Activated CD4-positive, alpha-beta T cell treated with anti-CD3 and anti-CD28 coated beads, Interleukin-2, amount 50 U/mL, for 16 hours (primary cell): ENCODE measurements at places on chromosomes 2 and 18.
A peak's percentile ranks its signal among the peaks of the same experiment; 100 is the strongest.

DNA sequence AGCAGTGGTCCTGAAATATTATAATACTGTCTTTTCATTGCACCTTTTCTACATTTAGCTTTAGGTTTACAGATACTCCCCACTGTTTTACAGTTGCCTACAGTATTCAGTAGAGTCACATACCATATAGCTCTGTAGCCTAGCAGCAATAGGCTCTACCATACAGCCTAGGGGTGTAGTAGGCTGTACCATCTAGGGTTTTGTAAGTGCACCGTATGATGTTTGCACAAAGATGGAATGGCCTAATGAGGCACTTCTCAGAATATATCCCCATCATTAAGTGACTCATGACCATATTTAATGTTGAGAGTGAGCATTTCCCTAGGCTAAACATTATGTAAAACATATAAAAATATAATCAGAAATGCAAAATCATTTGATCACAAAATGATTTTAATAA is 511.3 kb upstream of the RAB12 start:
- no peak for DNase-seq

- DNase-seq, result no peak
Measured at GRCh38 chr2:219489315-219489714, 9.4 kb upstream of the GMPPA start.

GRCh38 chr2:54332386-54332785 is 76.4 kb upstream of the TSPYL6 start:
- no peak for DNase-seq

DNA sequence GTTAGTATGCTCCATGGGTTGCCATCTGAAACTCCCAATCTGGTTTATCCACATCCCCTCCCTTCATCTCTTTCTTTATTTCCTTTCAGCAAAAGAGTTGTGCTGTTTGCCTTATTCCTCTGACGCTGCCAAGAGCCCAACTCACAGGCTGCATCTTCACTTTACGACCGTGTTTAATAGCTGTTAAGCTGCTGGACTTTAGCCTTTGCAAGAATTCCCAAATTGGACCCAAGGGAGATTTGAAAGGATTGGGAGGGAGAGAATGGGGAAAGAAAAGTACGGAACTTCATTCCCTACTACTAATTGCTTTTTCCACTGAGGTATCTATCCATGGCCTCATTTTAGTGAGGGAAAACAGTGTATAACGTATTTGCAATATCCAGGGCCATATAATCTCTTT is 263.4 kb upstream of the MEIS1 start:
- no peak for DNase-seq

DNA sequence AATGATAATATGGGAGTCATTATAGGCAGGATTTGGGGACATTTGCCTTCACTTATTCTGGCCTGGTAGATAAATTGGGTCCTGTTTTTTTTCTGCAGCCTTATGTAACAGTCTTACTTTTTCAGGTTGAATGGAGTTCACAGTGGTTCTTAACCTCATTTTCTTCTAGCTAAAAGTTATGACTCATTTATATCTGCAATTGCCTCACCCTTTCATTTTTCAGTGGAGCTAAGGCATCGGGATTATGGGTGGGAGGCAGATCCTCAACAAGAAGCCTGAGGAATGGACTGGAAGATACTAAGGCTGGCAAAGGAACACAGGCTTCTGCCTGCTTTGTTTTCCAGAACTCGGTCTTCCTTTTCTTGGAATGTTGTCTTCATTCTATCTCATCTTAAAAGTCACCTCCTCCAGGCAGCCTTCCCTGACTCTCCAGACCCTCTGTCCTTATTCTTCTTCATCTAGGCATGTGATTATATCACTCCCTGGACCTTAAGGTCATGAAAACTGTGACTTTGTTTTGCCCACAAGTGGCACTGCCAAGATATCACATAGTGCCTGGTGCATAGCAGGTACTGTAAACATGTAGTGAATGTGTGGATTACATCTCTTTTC is 41.0 kb upstream of the ACSL3 start:
- DNase-seq, result peak; percentile 18

GRCh38 chr2:16109821-16110310 is 169.5 kb downstream of the MYCN start:
- no peak for DNase-seq

GRCh38 chr2:146785101-146785500 is 1059.7 kb upstream of the ACVR2A start:
- no peak for DNase-seq

GRCh38 chr2:27095745-27096651 is 9.4 kb downstream of the KHK start:
- DNase-seq, result peak; percentile 61

- no peak for DNase-seq
Measured at GRCh38 chr2:113376253-113376912, 61.1 kb upstream of the ZNG1B start.

- no peak for DNase-seq
Measured at GRCh38 chr18:77346208-77346810, 96.7 kb downstream of the GALR1 start.

DNA sequence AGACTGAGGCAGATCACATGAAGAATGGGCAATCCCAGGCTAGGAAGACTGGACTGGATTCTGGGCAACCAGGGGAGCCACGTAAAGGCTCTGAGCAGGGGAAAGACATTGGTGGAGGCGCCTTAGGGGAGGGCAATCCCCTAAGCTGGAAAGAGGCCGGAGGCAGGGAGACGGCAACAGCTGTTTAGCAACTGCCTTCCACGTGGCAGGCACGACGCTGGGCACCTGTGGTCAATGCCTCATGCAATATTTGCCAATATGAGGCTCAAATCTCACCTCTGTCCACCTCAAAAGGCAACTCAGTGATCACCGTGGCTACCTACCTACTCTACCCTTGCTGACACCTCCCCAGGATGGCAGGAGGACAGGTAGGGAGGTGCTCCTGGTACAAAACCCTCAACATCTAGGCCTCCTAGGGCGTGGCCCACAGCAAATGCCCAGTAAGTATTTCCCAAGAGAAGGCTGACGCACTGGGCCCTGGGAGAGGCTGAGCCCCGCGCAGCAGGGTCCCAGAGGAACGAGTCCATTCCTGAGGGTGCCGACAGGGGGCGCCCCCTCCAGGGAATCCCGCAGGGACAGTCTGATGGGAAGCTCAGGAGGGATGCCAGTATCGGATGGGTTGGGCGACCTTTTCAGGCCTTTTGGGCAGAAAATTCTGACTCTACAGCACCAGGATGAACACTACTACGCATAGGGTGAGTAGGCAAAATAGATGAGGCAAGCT is 8.9 kb downstream of the BOLA3 start:
- no peak for DNase-seq
